T-cell (primary cell): ENCODE measurements at places on chromosomes 6 and 20. TPM values are rescaled to one million over a fixed set of nuclear protein-coding genes. Genes with fewer than 3 reads are reported as not detected.

Gene IRAK1BP1
- 4.4 TPM for total RNA-seq

DNA sequence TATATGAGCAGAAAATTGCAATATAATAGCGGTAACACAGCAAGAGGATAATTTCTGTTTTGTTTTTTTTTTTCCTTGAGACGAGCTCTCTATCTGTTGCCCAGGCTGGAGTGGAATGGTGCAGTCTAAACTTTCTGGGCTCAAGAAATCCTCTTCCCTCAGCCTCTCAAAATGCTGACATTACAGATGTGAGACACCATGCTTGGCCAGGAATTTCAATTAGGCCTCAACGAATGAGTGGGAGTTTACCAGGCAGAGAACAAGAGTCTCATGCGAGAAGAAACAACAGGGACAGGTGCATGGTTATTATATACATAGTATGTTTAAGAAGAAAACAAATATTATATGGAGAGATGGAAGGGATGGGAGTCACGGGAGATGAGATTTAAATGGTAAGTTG lies 111.4 kb downstream of the ATXN1 start:
- no peak overlapping the region for H3K27ac ChIP-seq
- H3K4me1 ChIP-seq = peaks cover 8% of the 10 kb centered on the region
- H3K4me3 ChIP-seq = no peak overlapping the region

- no peak for DNase-seq
- no peak overlapping the region for H3K4me3 ChIP-seq
- no peaks in the 10 kb centered on the region for H3K36me3 ChIP-seq
- H3K27me3 ChIP-seq = peaks cover 5% of the 10 kb centered on the region
These were observed 272.7 kb upstream of the MAP3K7 start for GRCh38 chr6:90859612-90860011.

DNA sequence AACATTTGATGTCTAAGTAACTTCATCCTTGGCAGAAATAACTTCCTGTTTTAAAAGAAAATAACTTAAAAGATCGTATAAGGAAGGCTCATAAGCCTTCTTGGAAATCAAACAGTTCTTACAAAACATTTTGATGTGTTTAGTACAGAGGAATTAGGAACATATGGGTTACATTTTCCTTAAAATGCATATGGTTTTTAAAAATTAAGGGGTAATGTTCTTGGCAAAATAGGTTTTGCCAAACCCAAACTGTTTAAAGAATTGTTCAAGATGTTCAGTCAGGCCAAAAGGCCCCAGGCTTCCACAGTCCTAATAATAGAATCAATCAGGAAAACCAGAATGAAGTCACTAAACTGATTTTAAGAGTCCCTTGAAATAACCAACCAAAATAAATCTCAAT lies 142.7 kb upstream of the SLC35B3 start:
- H3K27ac ChIP-seq = no peak overlapping the region
- H3K36me3 ChIP-seq = no peaks in the 10 kb centered on the region
- no peak overlapping the region for H3K4me3 ChIP-seq
- H3K4me1 ChIP-seq = no peaks in the 10 kb centered on the region
- H3K27me3 ChIP-seq = no peaks in the 10 kb centered on the region
- DNase-seq = no peak

DNA sequence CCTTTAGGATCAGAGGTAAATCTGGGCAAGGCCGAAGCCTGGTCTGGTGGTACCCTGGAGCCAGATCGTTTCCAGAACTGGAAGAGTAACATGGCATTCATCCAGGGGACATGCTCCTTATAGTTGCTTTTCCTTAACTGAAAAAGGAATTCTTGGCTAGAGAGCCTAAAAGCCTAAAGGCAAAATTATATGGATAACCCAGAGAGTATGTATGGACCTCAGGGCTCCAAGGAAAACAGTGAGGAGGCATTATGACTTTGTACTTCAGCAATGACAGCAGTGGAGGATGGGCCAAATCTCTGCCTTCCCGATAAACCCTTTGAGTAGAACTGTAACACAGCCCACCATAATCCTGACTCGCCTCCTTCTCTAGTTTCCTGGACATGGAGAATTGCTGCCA lies 29.3 kb downstream of the ARHGAP18 start:
- DNase-seq = no peak
- H3K36me3 ChIP-seq = no peaks in the 10 kb centered on the region
- no peak overlapping the region for H3K4me3 ChIP-seq
- H3K27ac ChIP-seq = no peak overlapping the region

Gene STX16
- 154 TPM for total RNA-seq

GRCh38 chr20:48803176-48804053 lies 24.4 kb downstream of the PREX1 start:
- peaks cover 24% of the 10 kb centered on the region for H3K36me3 ChIP-seq
- peaks cover 88% of the 10 kb centered on the region for H3K4me1 ChIP-seq
- H3K27ac ChIP-seq = no peak overlapping the region

Gene POM121L2
- not detected for total RNA-seq

Gene ZSCAN12
- total RNA-seq = 8.2 TPM

- H3K27me3 ChIP-seq = no peaks in the 10 kb centered on the region
- no peak overlapping the region for H3K27ac ChIP-seq
- no peaks in the 10 kb centered on the region for H3K4me1 ChIP-seq
- DNase-seq = no peak
- H3K36me3 ChIP-seq = no peaks in the 10 kb centered on the region
These were observed 32.6 kb downstream of the SERPINB1 start for GRCh38 chr6:2809015-2809414.

DNA sequence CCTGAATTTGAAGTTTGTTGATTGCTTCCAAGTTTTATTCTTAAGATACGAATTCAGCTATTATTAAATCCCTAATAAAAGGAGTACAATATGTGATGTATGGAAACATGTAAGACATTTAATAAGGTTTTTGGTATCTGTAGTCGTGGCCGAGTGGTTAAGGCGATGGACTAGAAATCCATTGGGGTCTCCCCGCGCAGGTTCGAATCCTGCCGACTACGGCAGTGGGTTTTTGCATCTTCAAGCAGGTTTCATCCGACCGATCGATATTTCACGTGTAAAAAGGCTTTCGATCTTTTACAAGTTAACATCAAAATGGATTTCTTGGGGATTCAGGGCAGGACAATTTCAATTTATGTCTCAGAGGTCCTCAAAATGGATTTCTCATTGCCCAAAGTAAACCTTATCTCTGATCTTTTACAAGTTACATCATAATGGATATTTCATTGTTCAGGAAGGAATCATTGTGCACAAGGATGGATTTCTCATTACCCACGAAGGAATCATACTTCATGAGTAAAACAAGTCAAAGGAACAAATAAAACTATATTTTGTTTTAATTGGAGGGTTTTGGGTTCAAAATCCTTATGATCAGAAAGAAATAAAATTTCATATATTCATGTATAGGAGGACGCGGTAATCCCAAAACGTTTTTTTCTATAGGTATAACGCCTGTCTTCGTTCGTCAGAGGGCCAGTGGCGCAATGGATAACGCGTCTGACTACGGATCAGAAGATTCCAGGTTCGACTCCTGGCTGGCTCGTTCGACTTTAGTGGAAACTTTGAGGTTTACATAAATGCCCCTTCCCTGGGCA lies 37.3 kb upstream of the BTN3A2 start:
- peak overlapping the region; percentile 31 for H3K4me3 ChIP-seq
- DNase-seq = peak; percentile 59
- peak overlapping the region; percentile 43 for H3K27ac ChIP-seq
- peaks cover 31% of the 10 kb centered on the region for H3K4me1 ChIP-seq
- peaks cover 13% of the 10 kb centered on the region for H3K27me3 ChIP-seq

GRCh38 chr6:14553515-14553914 lies 435.9 kb downstream of the CD83 start:
- H3K4me1 ChIP-seq = no peaks in the 10 kb centered on the region
- no peak overlapping the region for H3K4me3 ChIP-seq
- no peak for DNase-seq
- no peak overlapping the region for H3K27ac ChIP-seq
- H3K36me3 ChIP-seq = no peaks in the 10 kb centered on the region
- no peaks in the 10 kb centered on the region for H3K27me3 ChIP-seq

Gene MOXD1
- total RNA-seq = 0.13 TPM

GRCh38 chr6:141829566-141830360 lies 303.0 kb upstream of the GJE1 start:
- DNase-seq = no peak
- no peaks in the 10 kb centered on the region for H3K4me1 ChIP-seq
- no peaks in the 10 kb centered on the region for H3K27me3 ChIP-seq
- H3K36me3 ChIP-seq = no peaks in the 10 kb centered on the region
- no peak overlapping the region for H3K27ac ChIP-seq

- H3K4me1 ChIP-seq = peaks cover 8% of the 10 kb centered on the region
- H3K4me3 ChIP-seq = no peak overlapping the region
- H3K36me3 ChIP-seq = no peaks in the 10 kb centered on the region
- no peak for DNase-seq
These were observed 19.5 kb upstream of the RALGAPA2 start for GRCh38 chr20:20731945-20732296.
